Activated CD8-positive, alpha-beta memory T cell treated with anti-CD3 and anti-CD28 coated beads for 1 hour (primary cell): ENCODE measurements at places on chromosomes 11 and 22.

DNA sequence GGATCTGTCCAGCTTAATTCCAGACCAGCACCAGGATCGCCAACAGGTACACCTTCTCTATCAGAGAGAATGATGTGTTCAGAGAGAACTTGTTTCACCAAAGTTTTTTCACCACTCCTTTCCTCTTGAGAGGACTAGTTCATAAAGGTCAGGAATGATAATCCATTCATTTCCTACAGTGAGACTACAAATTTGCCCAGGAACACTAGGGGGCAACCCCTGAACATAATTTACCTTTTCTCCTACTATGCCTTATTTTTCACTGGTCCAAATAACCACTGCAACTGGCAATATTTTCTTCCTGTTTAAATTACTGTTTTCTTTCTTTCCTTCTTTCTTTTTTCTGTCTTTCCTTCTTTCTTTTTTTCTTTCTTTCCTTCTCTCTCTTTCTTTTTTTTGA, 22.5 kb downstream of the CAVIN3 start:
- DNase-seq = no peak

DNA sequence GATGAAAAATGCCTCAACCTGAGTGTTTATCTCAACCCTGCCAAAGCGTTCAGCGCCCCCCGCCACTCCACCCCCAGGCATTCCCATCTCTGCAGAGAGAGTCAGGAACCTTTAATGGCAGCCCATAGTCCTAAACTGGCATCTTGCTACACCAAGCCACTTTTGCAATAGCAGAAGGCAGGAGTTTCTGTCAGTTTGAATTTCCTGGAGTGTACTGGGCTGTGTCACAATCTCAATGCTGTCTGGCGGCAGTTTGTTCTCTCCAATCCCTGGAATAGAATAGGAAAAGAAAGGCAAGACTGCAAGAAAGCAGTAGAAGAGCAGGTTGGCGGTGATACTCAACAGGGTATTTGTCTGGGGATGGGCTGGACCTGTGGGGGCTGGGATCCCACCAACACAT, 32.9 kb upstream of the FLI1 start:
- no peak for DNase-seq

DNA sequence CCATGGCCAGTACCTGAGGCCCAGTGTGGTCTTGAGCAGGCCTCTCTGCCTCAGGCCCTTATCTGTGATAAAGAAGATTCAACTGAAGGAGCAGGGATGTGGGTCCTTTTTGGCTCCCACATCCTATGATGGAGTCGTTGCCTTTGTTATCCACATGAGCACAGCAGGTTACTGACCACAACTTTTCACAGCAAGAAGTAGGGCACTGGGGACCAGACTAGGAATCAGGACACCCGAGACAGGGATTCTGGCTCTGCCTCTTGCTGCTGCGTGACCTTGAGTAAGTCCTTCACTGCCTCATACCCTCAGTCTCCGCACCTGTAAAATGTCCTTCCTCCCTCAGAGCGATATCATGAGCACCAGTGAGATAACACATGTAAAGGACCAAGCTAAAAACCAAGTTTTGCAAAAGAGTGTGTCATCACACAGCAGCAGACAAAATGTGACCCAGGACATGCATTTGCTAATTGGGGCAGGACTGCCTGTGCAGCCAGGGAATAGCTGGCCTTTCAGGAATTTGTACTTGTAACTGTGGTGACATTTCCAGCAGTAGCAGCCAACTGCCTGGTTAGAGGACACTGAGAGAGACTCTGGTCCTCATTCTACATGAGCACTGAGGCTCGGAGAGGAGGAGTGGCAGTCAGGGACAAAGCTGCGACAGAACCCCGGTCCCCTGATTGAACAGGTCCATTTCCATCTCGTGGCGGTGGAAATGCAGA, 13.2 kb upstream of the SMIM35 start:
- no peak for DNase-seq

GRCh38 chr11:19907008-19907579, 194.5 kb downstream of the NAV2 start:
- no peak for DNase-seq

DNA sequence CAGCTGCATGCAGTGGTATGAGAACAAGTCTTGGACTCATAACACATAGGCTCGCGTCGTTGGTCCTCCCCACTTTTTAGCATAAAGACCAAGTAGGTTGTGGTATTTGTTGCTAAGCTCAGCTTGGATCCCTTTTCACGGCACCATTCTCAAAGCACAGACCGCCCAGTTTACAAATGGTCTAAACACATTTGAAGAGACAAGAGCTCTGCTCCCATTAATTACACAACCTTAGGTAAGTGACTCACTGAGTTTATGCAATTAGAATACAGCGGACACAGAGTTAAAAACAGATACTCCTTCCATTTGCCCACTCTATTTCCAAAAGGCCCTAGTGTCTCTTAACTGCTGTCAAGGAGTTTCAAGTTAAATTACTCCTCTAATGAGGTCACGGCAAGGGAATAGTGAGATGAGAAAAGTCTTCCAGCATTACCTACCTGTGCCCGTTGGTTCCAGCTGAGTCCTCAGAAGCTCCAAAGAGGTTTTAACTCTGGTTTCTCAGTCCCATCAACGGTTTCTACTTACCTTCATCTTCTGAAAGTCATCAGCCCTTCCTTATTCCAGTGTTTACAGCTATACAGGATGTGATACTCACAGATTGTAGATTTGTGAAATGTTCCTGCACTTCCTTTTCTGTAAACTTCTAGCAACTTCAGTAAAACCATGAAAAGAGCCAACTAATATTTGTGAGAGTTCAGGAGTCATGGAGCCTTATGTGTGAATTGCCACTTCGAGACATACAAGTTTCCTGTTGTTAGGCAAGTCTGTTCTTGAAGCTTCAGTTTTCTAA, at the start of gene MS4A6A:
TSS of gene MS4A6A (minus strand) at position 543 of the 790 bp plus-strand sequence. CDS start 1,356 bp downstream, outside the sequence.
- DNase-seq = no peak

DNA sequence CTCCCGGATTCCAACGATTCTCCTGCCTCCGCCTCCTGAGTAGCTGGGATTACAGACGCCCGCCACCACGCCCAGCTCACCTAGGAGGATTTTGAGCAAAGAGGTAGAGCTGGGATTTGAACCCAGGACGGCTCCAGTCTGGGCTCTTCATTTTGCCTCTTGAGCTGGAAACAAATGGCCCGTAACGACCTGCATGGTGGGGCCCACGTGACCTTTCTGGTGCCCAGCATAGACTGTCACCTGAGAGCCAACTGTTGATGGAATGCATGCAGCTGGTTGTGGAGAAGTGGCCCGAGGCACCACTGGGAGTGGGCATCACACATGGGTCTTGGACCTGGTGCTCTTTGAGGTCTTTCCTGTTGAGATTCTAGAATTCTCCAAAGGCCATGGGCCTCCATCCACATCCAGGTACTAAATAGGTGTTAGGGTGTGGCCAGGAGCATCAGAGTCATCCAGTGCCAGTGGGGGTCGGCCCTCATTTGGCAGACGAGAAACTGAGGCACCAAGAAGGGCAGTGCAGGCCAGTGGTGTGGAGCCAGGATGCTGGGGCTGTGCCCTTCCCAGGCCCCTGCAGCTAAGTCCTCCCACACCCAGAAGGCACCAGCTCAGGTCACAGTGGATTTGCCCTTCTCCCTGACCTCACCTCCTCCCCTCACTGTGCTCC, 3.9 kb downstream of the ATF4 start:
- no peak for DNase-seq

DNA sequence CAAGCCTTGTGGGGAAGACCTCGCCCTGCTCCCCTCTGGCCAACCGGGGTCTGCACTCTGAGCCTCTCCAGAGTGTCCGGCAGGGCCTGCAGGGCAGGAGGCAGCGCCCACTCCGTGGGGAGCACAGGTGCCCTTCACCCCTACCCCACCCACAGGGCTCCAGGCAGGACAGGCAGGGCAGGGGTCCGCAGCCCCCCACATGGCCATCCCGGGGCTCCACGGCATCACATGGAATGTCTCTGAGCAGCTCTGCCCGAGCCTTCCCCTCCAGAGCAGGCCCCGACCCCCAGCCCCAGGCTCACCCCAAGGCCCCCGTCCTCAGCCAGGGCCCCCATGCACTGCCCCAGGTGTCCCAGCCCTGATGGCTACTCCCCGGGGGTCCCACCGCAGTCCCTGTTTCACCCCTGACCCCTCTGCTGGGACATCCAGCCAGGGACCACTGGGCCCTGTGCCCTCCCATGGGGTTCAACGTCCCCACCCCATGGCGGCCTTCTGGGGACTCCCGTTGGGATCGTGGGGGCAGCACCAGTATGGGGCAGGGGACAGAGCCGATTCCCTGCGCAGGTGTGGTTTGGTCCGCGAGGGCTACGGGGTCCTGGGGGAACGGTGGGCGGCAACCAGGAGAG, 77.7 kb downstream of the BRD1 start:
- DNase-seq = no peak

- DNase-seq = no peak
Observed at GRCh38 chr22:22110548-22111266, 128.1 kb upstream of the TOP3B start.

DNA sequence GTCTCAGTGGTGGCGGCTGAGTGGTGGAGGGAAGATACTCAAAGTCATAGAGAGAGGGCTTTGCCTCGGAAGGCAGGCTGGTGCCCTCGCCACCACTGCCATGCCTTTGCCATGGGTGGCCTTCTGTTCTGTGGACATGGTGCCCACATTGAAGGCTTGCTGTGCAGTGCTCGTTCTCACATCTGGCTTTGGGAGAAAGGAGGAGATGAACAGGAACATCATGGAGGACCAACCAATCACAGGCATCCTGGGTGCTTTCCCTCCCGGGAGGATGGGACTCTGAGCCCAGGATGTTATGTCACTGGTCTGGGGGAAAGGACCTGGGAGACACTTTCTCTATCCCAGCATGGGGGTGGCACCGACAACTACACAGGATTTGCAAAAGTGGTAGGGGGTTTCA, 82.3 kb upstream of the NARS2 start:
- no peak for DNase-seq

DNA sequence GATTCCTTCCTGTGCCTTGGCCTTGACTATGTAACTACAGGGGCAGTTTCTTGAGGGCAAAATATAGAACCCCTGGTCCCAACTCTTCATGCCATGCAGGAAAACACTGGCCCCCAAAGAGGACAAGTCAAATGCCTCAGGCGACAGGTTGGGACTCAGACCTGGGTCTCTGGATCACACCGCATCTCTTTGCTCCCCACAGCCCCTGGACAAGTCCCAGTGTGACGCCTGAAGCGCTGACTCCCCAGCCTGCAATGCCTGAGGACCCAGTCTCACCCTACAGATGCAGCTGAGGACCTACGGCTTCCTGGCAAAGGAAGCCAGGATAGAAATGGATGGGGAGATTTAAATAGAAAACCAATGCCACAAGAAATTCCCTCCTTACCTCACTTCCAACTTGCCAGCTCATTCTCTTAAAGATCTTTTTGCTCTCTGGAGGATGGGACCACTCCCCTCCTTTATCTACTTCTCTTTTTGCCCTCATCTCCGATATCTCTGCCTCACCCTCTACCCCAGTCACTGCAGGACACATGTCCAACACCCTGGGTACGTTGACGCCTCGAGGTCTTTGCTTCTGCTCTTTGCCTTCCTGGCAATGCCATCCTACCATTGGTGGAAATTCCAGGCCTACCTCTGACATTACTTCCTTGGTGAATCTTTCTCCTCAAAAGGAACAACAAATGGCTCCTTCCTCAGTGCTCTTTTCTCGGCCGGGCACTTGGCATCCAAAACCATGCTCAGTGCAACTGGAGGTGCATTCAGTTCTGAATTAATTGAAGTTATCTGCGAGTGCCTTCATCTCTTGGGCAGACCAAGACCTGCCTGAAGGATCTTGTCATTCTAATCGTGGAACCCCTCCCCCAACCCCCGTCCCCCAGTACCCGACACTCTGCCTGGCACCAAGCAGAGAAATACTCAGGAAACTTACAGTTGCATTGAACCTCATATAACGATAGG, 2.0 kb upstream of the PRDM11 start:
- DNase-seq = no peak

DNA sequence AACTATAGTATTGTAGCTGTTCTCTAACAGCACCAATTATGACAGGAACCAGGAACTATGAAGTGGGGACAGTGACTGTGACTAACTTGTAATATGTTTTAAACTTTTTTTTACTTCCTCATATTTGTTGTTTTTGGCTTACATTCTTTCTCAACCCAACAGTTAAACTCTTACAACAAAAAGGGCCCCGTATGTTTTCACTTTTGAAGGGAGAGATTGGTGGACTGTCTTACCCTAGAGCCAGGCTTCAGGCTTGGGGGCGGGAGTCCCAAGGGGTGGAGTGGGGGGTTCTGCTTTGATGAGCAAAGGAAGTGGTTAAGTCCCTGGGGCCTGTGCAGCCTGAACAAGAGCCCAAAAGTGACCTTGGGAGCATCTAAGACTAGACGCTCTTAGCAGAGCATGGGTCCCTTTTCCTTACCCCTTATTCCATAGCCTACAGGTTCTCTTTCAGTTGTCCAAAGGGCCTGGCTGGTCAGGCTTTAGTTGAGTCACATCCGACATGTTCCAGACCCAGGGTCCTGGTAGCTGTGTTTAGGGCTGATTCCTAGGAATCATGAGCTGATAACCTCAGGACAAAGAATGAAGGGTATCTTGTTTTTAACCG, 38.8 kb downstream of the STIM1 start:
- DNase-seq = no peak
